ENCODE measurements at places on chromosomes 1 and 21. TPM values are rescaled to one million over a fixed set of nuclear protein-coding genes. Genes with fewer than 3 reads are reported as not detected.

Gene CRP
- total RNA-seq, result not detected

Gene FMN2
- not detected for total RNA-seq

Gene NR1I3
- total RNA-seq, result not detected

Gene LCE1C
- total RNA-seq, result not detected

Gene SLFNL1
- total RNA-seq, result 0.06 TPM

Gene SETDB1
- total RNA-seq, result 44.0 TPM

Gene PLA2G2C
- total RNA-seq, result 0.04 TPM

Gene ADAMTSL4
- total RNA-seq, result not detected

Gene TRIM45
- total RNA-seq, result 1.0 TPM

Gene UBE2J2
- total RNA-seq, result 80.1 TPM

Gene FCN3
- total RNA-seq, result not detected

Gene GFI1
- total RNA-seq, result 74.4 TPM

Gene FCRL1
- not detected for total RNA-seq

Gene C4BPA
- not detected for total RNA-seq

Gene GLRX2
- 51.9 TPM for total RNA-seq

Gene ERICH3
- total RNA-seq, result not detected

Gene CHI3L2
- total RNA-seq, result 2.1 TPM

Gene S100A11
- total RNA-seq, result 292 TPM

Gene OR2T29
- not detected for total RNA-seq

Gene TAS1R1
- not detected for total RNA-seq

Gene KCNN3
- total RNA-seq, result 0.30 TPM

Gene AMPD1
- not detected for total RNA-seq

Gene CELA3B
- not detected for total RNA-seq

Gene KLHDC9
- 0.38 TPM for total RNA-seq

Gene NUDT4B
- total RNA-seq, result not detected

Gene ATP1A4
- not detected for total RNA-seq

Gene U2AF1
- total RNA-seq, result 17.2 TPM

Gene OR2L2
- total RNA-seq, result not detected

Gene KIF17
- not detected for total RNA-seq

Gene SLC37A1
- 13.6 TPM for total RNA-seq

Gene FMO2
- not detected for total RNA-seq

Gene AMY1B
- total RNA-seq, result not detected

Gene TCHHL1
- not detected for total RNA-seq

Gene SHCBP1L
- total RNA-seq, result not detected

Gene MMEL1
- total RNA-seq, result 0.42 TPM

Gene MARK1
- total RNA-seq, result not detected

Gene B3GALT2
- total RNA-seq, result 0.13 TPM

Gene MEX3A
- total RNA-seq, result 0.67 TPM

Gene OR6P1
- not detected for total RNA-seq

Gene FAM110D
- not detected for total RNA-seq

Gene TGFBR3
- total RNA-seq, result 17.3 TPM

Gene APOBEC4
- total RNA-seq, result not detected

Gene BARHL2
- not detected for total RNA-seq

Gene UMODL1
- total RNA-seq, result not detected

Gene TLCD4
- 0.10 TPM for total RNA-seq

Gene VAV3
- 5.1 TPM for total RNA-seq

Gene COL11A1
- not detected for total RNA-seq

Gene PDC
- total RNA-seq, result not detected

Gene WDR64
- not detected for total RNA-seq

Gene TMEM52
- total RNA-seq, result 0.80 TPM
